Caki2 (cell line): ENCODE measurements at places on chromosomes 1 and 21. TPM values are rescaled to one million over a fixed set of nuclear protein-coding genes. Genes with fewer than 3 reads are reported as not detected.

KRTAP24-1 gene
- total RNA-seq = not detected in 2 replicates

FAM151A gene
- total RNA-seq = not detected in 2 replicates

- no peak for DNase-seq
Measured at GRCh38 chr1:174397261-174397660, 50.5 kb upstream of the GPR52 start.

DNA sequence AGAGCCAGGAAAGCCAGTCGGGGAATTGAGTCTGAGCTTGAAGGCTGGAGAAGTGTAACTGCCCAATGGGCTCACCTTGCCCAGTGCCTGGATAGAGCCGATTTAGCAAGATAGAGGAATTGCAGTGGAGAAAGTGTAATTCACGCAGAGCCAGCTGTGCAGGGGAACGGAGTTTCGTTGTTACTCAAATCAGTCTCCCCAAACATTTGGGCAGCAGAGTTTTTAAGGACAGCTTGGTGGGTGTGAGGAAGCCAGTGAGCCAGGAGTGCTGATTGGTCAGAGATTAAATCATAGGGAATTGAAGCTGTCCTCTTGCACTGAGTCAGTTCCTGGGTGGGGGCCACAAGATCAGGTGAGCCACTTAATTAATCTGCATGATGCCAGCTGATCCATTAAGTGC lies 28.4 kb upstream of the NLRP3 start:
- DNase-seq = no peak
